Activated gamma-delta T cell (primary cell): ENCODE measurements at places on chromosomes 3 and 15.

DNA sequence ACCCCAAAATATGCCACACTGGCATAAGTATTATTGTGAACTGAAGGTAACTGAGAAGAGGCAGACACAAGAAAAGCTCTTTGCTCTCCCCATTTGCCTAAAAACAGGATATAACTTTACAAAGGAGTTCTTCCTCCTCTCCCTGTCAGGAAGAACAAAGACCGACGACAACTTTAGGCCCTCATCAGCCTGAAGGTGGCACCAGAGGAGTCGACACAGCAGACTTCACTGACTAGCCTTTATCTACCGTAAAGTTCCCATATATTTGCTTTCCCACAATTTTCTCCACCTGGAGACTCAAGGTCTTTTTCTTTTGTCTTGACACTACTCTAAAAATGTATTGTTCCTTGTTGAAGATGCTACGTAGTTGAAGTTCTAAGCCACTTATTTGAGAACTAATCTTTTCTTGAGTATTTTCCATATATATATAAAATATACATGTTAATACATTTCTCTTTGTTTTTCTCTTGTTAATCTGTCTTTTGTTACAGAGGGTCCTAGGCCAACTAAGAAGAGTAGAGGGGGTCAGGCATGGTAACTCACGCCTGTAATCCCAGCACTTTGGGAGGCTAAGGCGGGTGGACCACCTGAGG is 16.2 kb upstream of the XIRP1 start:
- DNase-seq, result no peak

- no peak for DNase-seq
These were observed 38.3 kb downstream of the CPN2 start for GRCh38 chr3:194312743-194313281.

DNA sequence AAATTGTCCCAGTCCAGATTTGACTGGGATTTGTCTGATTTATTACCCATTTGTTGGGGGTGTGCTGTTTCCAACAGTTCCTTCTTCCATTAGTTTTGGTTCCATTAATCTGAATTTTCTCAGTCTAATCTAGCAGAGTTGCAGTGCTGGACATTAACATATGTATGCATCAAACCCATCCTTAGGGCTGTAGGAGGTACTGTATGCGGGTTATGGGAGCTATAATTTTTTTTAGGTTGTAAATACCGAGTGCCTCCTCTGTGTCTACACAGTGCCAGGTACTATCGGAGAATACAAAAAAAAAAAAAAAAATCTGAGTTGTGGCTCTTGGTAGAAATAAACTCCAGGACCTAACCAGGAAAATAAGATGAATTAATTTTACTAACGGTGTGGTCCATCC is 133.8 kb downstream of the LIPC start:
- DNase-seq, result no peak

GRCh38 chr3:66442254-66443117 is 58.3 kb downstream of the LRIG1 start:
- DNase-seq, result no peak

DNA sequence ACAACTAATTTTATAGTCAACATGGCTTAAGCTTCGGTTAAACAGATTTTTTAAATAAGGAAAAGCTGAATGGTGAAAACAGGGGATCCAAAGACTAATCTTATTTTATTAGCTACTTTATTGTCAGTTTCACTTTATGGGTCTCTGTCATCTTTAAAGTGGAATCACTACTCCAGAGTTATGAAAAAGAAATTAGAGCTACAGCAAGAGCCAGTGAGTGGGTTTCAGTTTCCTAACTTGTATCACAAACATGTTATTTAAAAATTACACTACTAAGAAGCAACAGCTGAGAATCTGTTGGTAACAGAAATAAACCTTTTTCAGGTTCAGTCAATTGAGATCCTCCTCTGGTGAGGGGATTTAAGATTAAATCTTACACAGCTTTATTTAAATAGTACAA is 10.0 kb downstream of the PHC3 start:
- DNase-seq, result no peak

- no peak for DNase-seq
These were observed 55.1 kb upstream of the TRA2B start for GRCh38 chr3:185992831-185993374.

- no peak for DNase-seq
These were observed 180.0 kb upstream of the LINGO1 start for GRCh38 chr15:77812664-77813063.

GRCh38 chr3:52086976-52087663 is 30.7 kb upstream of the DUSP7 start:
- DNase-seq, result no peak

DNA sequence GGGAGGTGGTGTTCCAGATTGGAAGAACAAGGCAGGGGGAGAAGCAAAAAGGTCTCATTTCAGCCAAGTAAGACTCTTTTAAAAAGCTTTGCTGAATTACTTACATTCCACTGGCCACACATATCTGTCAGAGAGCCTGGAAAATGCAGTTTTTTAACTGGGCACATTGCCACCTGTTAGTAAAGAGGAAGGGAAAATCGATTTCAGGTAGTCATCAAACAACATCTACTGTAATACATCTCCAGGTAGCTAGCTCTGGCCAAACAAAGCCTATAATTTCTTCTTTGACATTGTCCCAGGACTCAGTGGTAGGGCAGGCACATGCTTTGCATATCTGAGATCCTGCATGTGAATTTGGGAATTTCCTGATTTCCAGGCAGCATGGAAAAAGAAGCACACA is 480.7 kb upstream of the SUCLG2 start:
- no peak for DNase-seq

GRCh38 chr15:37872661-37873060 is 61.8 kb upstream of the TMCO5A start:
- no peak for DNase-seq

- DNase-seq, result no peak
These were observed 50.8 kb upstream of the PSMD6 start for GRCh38 chr3:64074060-64074459.

DNA sequence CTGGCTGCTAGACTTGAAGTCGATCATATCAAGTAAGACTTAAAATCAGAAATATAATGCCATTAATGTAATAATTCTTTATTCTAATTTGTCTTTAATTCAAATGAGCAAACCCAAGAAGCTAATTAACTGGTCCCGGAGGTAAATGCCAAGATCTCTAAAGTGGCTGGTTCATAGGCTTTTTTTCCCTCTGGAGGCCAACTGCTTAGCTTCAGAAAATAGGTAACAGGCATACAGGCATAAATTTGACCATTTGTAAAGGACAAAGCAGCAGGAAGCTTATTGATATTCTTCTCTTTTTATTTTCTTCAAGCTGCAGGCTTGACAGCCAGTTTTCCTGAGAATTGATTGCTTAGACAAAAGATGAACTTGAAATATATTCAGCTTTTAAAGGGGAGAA is 158.6 kb upstream of the RAP2B start:
- DNase-seq, result no peak

- DNase-seq, result no peak
These were observed 40.1 kb upstream of the PDCD6IP start for GRCh38 chr3:33758281-33758680.

- no peak for DNase-seq
These were observed 14.3 kb downstream of the ARL8B start for GRCh38 chr3:5136211-5136918.

DNA sequence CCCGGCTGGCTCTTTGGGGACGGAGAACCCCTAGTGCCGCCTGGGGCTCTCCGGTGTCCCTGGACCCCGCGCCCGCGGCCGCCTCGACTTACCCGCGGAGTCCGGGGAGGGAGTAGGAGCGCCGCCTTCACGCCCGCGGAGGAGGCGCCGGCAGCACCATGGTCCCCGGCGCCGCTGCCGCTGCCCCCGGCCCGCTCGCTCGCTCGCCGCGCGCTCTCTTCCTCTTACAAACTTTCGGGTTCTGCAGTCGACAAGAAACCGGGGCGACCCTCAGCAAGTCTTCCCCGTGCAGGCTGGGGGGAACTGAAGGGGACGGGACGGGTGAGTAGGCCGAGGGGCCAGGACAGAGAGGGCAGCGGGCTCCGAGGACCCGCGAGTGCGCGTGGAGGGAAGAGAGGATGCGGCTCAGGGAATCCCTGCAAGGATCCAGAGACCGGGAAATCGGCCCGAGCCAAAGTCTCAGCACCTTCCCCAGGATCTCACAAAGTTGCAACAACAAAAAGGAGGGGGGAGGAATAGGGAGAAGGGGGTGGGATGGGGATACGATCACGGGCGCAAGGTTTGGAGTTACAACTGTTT is 2.0 kb downstream of the FOXP1 start:
- DNase-seq, result peak; percentile 10

GRCh38 chr3:124513610-124513997 is 216.6 kb upstream of the UMPS start:
- DNase-seq, result no peak

DNA sequence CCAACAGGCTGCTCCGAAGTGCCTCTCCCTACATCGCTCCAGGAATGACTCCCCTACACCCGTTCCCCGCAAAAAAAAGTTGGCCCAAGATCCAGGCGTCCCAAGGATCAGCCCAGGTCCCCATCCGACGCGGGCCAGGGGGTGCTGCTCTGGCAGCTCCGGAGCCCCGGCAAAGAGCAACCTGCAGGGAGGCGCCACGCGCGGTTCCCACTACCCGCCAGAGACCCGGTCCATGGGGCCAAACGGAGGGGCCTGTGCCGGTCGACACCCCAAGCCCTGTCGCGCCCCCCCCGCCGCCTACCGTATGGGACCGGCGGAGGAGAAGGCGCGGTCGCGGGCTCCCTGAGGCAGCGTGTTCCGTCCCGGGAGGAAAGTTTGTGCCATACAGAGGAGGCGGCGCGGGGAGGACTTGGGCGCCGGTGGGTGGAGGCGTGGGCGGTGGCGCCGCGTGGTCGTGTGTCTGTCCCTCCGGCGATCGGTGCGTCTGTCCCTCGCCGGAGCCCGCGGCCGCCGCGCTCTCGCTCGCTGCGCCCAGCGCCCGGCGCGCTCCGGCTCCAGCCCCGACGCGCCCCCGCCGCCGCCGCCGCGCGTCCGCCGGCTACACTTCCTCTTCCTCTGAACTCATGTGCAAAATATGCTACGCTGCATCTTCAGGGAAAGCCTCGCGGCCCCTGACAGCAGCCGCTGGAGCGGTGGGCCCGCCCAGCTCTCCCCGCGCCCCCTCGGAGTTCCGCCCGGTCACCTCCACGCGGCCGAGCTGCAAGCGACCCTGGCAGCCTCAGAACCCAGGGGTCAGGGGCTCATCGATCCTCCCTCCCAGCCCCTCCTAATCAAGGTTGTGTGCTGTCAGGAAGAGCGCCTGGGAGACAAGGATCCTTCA is at the start of gene RFTN1:
TSS of gene RFTN1 (minus strand) at position 559 of the 880 bp plus-strand sequence. CDS start 19,830 bp downstream, outside the sequence.
- DNase-seq, result peak; percentile 26

DNA sequence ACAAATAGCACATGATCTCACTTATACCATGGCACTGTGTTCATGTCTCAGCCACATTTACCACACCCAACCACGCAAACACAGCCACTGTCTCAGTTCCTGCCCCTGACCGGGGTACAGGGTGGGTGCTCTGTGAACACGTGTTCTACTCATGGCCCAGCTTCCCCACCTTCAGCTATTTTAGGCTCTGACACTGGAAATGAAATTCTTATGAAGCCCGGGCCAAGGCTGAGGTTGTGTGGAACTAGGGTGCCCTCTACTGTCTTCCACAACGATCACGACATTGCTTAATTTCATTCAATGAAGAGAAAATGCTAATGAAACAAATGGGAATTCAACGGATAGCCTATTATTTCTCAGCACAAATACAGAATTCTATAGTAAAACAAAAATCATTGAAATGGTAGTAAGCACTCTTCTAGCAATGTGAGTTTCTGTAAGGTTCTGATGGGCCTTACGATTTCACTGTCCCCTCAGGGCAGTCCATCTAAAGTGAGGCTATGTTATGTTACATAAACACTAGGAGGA is 2.1 kb upstream of the GABRA5 start:
- DNase-seq, result no peak

GRCh38 chr3:34856081-34856947 is 783.0 kb upstream of the ARPP21 start:
- no peak for DNase-seq

DNA sequence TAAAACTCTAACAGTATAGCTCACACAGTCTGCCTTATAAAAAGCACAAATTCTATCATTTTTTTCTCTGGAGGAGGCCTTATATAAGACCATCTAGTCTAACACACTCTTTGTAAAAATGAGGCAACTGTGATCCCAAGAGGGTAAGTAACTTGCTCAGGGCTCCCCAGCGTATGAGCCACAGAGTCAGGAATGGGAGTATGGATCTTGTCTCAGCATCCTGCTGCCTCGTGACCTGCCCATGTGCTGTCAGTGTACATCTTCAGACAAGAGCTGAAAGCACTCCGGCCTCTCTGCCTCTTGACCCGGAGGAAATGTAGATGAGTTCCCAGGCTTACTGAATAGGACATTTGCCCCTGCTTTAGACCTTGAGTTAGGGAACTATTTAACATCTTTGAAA is 28.4 kb upstream of the MEF2A start:
- no peak for DNase-seq

DNA sequence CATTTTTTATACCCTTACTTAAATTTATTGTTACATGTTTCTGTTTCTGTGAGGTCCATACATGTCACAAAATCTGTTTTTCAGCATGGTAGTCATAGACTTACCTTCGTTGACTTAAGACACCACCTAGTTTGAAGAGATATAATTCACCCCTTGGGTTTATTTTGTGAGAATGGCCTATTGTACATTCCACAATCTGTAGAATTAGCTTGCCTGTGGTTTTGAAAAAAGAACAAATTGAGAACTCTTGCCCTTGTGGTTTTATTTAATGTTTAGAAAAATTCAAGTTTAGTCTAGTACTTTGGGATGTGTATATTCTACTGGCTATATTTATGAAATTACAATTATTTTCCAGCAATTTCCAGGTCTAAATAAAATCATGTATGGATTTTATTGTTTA is 31.6 kb downstream of the FILIP1L start:
- no peak for DNase-seq

DNA sequence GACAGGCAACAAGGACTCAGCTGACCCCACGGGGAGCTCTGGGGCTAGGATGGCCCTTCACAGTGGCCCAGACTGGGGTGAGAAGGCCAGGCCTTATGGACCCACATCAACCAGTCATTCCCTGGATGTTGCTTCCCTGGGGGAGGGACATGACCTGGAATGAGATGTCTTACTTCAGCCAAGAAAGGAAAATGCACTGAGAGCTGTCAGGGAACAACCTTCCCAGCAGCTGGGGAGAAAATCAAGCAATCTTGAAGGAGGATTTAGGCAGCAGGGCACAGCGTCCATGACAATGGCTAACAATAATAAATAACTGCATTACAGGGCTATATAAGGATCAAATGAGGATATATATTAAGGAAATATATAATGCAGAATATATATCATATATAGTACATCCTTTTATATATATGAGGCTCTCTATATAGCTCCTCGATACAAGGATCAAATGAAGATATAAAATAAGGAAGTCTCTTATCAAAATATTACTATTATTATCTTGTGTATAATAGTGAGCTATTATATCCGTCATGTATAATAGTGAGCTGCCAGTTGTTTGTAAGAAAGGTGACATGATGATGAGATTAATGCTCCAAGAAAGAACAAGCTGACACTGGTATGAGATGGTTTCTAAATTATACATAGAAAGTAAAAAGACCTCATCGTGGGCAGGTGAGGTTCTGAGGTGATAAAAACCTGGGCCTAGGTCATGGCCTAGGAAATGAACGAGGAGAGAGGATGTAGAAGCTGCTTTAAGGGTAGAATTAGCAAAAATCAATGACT is 117.8 kb upstream of the LIPC start:
- DNase-seq, result no peak
